ENCODE measurements at places on chromosomes 5 and 9. TPM values are rescaled to one million over a fixed set of nuclear protein-coding genes. Genes with fewer than 3 reads are reported as not detected.

- no peak for DNase-seq
These were observed 32.3 kb downstream of the NTRK2 start for GRCh38 chr9:84701801-84702200.

DNA sequence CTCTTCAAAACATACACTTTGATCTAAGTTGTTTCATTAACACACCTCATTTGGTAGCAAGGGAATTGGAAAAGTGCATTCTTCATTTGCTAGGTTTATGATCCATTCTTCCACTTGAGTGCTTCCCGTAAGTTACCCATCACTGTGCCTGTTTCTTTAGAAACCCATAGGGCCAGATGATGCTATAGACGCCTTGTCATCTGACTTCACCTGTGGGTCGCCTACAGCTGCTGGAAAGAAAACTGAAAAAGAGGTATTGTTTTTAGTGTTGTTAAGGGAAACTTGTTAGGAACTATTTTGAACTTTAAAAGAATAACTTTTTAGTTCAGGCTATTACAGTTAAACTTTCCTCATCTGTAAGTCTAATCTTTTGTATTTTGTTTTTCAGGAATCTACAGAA, 66.6 kb downstream of the ERAP1 start:
- no peak for DNase-seq

Gene PPP3R2
- total RNA-seq, result not detected

Gene ENTREP1
- 10.8 TPM for total RNA-seq

Gene CTSV
- not detected for total RNA-seq

Gene PCDHB15
- 0.42 TPM for total RNA-seq

Gene IFNK
- not detected for total RNA-seq

Gene OSMR
- total RNA-seq, result 12.4 TPM

- DNase-seq, result no peak
These were observed 68.3 kb upstream of the ARL15 start for GRCh38 chr5:54378707-54379106.

DNA sequence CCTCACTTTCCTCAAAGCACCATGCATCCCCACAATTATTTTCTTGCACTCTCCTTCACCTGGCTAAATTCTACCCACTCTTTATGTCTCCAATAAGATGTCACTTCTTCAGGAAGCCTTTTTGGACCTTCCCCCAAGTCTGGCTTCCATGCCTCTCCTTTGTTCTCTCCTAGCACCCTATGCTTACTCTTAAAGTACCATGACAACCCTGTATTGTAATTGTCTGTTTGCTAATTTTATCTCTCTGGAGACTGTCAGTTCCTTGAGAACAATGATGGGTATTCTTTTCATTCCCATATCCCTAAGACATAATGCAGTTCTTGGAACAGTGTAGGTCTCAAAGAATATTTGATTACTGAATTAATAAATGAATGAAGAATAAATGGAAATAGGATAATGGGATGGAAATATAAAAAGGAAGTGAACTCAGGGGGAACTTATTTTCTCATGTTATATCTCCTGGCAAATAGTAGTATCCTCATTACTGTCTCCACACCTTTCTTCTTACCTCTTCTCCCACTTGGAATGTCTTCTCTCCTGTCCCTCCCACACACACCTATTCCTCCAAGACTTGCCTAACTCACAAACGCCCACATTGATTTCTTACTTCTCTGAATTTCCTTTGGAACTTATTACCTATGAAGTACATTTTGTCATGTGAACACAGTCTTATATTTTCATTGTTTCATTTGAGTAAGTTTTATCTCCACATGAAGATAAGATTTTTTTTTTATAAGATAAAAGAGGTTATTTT, 499.1 kb downstream of the NFIB start:
- no peak for DNase-seq

Gene ECSCR
- 5.9 TPM for total RNA-seq

- DNase-seq, result no peak
These were observed 164.3 kb downstream of the MUSK start for GRCh38 chr9:110832926-110833325.

GRCh38 chr5:115954144-115954543, 8.1 kb upstream of the LVRN start:
- no peak for DNase-seq

- no peak for DNase-seq
These were observed 21.3 kb downstream of the TRMO start for GRCh38 chr9:97900738-97901565.

Gene TAS2R1
- not detected for total RNA-seq

Gene PHF24
- not detected for total RNA-seq

Gene NIPAL4
- 1.5 TPM for total RNA-seq

Measured in gastrocnemius medialis (tissue), 4 donors.